Caudate nucleus (tissue), 63 donors: ENCODE measurements at places on chromosomes 5 and 9.

GRCh38 chr5:132090107-132090506, 16.5 kb downstream of the CSF2 start:
- DNase-seq = no peak

- no peak for DNase-seq
Measured at GRCh38 chr9:137556069-137556838, 4.6 kb downstream of the MRPL41 start.

- DNase-seq = no peak
Measured at GRCh38 chr5:14628346-14628745, 36.2 kb upstream of the OTULIN start.

DNA sequence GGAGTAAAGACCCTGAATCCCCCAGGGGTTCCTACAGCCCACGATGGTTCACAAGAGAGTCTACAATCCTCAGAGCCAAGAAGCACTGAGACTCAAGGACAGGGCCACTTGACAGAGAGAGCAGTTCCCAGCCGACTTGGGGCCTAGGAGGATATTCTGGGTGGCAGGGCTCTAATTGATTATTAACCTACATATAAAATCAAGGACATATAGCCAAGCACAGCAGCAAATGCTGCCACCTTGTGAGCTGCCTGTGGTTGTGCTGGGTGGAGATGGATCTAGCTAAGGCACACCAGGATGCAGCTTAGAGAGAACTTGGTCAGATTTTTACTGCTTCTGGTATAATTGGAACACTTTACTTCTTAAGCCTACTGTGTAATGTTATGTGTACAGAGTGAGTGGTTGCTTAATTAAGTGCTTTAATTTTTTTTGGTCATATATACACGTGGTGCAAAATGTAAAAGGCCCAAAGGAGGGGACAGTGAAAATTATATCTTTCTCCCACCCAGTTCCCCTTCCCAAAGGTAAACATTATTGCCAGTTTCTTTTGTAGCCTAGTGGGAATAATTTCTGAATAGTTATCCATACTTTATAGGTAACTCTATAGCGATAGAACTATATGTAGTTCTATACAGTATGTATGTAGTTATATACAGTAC, 78.8 kb downstream of the F2RL2 start:
- DNase-seq = peak; percentile 4

GRCh38 chr9:34506623-34507022, 16.2 kb downstream of the ENHO start:
- DNase-seq = no peak

DNA sequence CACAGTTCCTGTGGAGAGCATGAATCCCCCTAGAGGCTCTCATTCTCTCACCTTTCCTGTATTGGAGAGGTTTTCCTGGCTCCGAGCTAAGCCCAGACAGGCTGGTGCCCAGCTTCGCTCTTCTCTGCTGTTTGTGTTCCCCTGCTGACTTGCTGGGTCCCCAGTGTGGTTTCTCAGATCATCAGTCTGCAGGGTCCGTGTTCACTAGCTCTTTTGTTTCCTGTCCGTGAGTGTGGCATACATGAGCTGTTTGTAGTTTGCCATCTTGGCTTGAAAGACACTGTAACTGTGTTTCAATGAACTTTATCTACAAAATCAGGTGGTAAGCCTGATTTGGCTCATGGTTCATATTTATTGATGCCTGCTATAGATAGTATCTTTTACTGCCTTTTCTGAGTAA, 23.8 kb downstream of the LOX start:
- DNase-seq = no peak

- peak; percentile 31 for DNase-seq
Measured at GRCh38 chr5:156326718-156327259, at the start of gene SGCD. TSS of gene SGCD (plus strand) at chr5:156327164.

- no peak for DNase-seq
Measured at GRCh38 chr5:7422316-7423106, 26.6 kb downstream of the ADCY2 start.

GRCh38 chr5:142023836-142024235, 11.0 kb upstream of the GNPDA1 start:
- DNase-seq = no peak

- DNase-seq = no peak
Measured at GRCh38 chr9:21081999-21082398, 4.3 kb upstream of the IFNB1 start.

- no peak for DNase-seq
Measured at GRCh38 chr5:179801304-179802206, 5.1 kb downstream of the MGAT4B start.

- DNase-seq = no peak
Measured at GRCh38 chr5:65141493-65141892, 340.2 kb downstream of the ADAMTS6 start.

DNA sequence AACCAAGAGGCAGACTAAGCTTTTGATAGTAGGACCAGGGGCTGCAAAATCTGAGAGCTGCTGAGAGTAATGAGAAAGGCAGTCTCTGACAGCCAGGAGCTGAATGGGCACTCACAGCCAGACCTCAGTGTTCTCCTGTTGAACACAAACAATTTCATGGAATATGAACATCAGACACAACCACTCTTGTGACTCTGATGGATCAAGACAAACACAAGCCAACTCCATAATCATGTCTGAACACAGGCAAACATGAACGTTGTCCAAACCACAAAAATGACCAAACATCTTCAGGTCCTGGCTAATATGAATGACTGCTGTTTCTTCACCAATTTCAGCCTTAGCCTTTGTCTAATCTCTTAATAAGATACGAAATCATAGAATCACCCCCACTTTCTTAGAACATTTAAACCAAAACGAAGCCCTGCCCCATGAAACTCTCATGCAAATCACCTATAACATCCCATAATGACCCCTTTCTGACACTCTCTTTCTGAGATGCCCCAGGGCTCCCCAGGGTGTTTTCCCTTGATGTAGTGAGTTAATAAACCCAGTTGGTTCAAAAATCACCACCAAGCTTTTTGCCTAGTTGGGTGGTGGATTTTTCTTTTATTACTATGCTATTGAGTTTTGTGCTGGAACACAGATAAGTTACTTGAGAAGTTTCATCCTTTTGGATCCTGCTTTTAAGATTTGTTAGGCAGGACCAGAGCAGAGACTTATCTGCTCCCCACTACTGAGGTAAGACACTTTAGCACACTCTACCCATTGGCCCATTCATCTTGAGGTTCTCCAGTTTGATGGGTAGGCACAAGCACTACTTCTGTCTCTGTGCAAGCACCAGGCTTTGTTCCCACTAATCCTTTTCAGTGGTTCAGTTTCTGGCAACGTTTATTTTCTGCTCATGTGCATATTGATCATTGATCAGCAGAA, 5.9 kb upstream of the ERAP2 start:
- no peak for DNase-seq

DNA sequence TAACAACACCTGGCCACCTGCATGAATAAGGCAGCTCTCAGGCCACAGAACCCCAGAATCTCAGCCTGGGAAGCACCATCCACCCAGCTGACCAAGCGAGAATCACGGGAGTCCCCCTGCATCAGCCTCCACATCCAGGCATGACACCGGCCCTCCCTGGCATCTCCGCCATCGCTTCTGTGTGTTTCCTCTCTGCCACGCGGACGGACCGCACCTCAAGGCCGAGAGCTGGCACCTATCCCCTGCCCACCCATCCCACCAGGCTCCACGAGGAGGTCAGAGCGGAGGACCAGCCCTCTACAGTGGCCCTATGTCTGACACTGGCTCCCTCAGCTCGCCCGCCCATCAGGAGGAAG, 134.7 kb downstream of the COL23A1 start:
- no peak for DNase-seq

GRCh38 chr9:134895908-134896833, 15.6 kb downstream of the FCN2 start:
- DNase-seq = peak; percentile 5

DNA sequence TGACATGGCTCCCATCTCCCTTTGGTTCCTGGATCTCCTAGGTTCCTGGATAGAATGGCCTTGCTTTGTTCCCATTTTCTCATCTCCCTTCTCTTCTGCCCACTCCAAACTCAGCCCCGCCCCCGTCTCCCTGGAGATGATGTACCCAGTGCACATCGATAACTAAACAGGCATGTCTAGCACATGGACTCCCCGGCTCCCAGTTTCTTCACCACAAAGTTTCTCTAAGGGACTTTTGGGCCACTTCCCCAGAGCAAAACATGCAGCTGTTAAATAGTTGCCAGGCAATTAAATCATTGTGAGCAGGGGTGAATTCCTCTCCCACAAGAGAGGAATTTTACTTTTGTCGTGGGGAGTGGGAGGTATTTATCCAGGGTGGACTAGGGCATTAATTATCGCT, 259.0 kb downstream of the GADD45G start:
- DNase-seq = no peak

GRCh38 chr9:133485531-133486260, 6.8 kb upstream of the SLC2A6 start:
- no peak for DNase-seq

GRCh38 chr5:133735346-133735745, 123.0 kb upstream of the FSTL4 start:
- DNase-seq = no peak

DNA sequence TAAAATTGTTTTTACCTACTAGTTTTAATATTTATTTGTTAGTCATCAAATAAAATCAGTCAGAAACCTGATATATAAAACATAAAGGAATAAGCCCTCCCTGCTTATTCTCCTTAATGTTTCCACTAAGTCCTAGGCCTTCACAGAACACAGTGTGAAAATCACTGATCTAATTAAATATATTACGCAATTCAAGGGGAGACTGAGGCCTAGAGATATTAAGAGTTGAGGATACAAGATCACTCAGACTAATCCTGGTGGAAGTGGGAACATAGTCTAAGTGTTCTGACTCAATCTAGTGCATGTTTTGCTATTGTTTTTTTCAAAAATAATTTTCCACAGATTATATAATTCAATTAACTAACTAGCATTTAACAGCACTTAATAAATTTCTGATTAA, 401.1 kb downstream of the SLCO4C1 start:
- no peak for DNase-seq

DNA sequence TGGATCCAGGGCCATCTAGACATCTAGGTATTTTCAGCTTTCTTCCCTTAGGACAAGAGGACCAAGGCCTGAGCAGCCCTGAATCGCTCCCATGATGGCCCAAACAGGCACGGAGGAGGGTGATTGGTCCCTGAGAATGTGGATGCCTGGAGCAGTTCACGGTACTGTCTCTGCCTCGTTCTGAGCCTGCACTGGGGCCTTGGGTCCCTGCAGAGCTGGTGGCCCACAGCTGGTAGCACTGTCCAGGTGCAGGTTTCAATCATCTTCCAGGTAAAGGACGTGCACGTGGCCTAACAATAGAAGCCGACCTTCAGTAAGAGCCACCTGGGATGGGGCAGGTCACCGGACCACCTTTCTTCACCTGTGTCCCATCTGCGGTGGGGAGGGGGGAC, 19.4 kb upstream of the FCN1 start:
- no peak for DNase-seq
